ENCODE measurements at places on chromosomes 16 and 17.

- DNase-seq = peak; percentile 24
Measured at GRCh38 chr16:64311241-64311640, 810.6 kb downstream of the CDH11 start.

DNA sequence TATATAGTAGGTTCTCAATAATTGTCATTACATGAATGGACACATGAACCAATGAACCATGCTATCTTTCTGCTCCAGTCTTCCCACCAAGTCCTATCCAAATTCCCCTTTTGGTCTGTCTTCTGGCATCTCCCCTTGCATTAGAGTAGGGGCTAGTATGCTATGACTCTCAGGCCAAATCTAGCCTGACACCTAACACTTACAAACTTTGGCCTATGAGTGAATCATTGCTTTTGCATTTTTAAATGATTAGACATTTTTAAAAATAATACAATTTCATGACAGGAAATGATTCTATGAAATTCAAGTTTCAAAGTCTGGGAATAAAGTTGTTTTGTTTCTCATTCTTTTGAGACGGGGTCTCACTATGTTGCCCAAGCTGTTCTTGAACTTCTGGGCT is 102.5 kb upstream of the MAF start:
- peak; percentile 5 for DNase-seq

- no peak for DNase-seq
Measured at GRCh38 chr17:50668838-50669581, 34.3 kb downstream of the ABCC3 start.

DNA sequence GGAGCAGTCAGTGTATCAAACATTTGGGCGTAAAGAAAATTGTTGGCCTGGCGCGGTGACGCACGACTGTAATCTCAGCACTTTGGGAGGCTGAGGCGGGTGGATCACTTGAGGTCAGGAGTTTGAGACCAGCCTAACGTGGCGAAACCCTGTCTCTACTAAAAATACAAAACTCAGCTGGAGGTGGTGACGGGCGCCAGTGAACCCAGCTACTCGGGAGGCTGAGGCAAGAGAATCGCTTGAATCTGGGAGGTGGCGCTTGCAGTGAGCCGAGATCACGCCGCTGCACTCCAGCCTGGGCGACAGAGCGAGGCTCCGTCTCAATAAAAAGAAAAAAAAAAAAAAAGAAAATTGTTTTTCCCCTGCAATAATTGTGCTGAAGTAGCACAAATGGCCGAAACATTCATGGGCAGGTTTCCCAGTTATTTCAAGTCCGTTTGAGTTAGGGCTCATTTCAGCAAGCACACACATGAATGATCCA is 1.4 kb downstream of the GCSH start:
- DNase-seq = peak; percentile 22

DNA sequence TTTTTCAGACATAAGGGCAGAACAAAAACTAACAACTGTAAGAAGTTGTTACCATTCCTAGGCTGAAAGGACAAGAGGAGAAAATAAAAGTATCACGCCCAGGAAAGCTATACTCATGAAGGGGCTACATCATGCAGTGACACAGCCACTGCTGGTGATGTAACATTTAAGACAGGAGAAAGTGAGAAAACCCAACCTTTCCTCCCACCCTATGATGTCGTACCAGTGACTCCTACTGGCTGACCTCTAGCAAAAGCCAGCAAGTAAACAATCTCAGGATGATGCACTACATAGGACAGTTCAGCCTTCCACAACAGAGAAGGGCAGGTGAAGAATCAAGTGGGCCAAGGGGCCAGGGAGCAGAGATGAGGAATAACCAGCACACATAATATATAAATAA is 14.0 kb upstream of the OR1E2 start:
- DNase-seq = no peak

DNA sequence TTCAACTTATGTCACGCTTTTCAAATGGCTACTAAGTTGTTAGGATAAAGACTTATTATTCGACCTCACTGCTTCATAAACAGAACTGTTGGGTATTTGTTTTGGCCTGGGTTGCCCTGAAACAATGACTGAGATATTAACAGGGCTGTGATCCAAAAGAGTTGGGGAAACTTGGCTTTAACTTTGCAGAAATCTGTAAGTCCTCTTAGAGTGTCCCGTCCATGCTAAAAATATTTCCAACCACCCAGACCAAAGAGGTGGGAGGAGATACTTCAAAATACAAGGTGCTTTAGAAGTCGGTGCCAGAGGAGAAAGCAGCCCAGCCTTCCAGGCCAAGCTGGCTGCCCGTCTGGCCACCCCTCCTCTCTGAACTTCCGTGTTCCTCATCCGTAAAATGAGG is 16.1 kb upstream of the SPATA32 start:
- peak; percentile 73 for DNase-seq

DNA sequence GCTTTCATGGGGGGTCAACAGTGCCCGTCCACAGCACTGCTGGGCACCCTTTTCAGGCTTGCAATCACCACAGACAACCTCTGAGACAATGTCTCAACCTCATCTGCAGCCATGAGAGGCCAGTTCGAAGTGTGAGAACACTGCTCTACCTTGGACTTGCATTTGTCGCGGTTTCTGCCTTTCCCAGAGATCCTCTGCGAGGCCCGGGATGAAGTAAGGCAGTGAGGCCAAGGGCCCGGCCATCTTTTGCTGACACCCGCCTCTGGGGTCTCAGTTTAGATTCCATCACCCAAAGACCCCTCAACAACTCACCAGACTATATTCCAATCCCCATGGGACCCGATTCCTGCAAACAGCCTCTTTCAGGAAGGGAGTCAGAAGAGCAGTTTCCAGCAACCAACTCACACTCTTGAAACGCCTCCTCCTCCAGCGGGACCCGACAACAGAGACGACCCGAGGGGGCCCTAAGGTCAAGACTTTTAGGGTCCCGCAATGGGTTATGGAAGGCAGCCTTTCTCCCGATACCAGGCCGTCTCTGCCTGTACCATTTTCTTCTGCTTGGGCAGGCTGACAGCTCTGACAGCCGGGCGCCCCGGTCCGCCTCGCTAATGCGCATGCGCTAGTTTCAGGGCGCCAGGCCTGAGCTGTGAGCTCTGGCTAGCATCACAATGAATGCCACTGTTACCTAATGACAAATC is 576.0 kb downstream of the KCNJ18 start:
- no peak for DNase-seq

- peak; percentile 37 for DNase-seq
Measured at GRCh38 chr17:57293077-57293476, 36.8 kb downstream of the MSI2 start.

GRCh38 chr17:13131225-13131624 is 113.4 kb upstream of the ELAC2 start:
- no peak for DNase-seq

DNA sequence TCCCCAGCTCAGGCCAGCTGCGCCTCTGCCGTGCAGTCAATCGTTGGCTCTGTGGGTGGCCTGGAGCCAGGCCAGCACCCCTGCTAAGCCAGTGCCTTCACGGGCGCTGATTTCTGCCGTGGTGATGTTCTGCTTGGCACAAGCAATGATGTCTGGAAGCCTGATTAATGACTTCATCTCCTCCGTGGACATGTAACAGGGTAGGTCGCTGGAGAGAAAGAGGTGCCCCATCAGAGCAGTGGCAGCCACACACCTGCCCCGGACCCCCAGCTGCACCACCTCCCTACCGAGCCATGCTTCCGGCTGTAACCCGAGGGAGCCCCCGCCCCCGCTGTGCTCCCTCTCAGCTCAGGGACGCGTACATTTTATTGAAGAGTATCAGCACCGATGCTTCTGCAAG is 1.9 kb downstream of the ARL16 start:
- no peak for DNase-seq

- no peak for DNase-seq
Measured at GRCh38 chr16:66520406-66521170, 29.3 kb downstream of the TK2 start.

- DNase-seq = peak; percentile 57
Measured at GRCh38 chr17:16255481-16255921, 38.5 kb downstream of the PIGL start.

GRCh38 chr17:76260669-76261068 is 4.5 kb upstream of the UBALD2 start:
- no peak for DNase-seq

- DNase-seq = peak; percentile 74
Measured at GRCh38 chr16:47574091-47575054, 113.2 kb downstream of the PHKB start.

DNA sequence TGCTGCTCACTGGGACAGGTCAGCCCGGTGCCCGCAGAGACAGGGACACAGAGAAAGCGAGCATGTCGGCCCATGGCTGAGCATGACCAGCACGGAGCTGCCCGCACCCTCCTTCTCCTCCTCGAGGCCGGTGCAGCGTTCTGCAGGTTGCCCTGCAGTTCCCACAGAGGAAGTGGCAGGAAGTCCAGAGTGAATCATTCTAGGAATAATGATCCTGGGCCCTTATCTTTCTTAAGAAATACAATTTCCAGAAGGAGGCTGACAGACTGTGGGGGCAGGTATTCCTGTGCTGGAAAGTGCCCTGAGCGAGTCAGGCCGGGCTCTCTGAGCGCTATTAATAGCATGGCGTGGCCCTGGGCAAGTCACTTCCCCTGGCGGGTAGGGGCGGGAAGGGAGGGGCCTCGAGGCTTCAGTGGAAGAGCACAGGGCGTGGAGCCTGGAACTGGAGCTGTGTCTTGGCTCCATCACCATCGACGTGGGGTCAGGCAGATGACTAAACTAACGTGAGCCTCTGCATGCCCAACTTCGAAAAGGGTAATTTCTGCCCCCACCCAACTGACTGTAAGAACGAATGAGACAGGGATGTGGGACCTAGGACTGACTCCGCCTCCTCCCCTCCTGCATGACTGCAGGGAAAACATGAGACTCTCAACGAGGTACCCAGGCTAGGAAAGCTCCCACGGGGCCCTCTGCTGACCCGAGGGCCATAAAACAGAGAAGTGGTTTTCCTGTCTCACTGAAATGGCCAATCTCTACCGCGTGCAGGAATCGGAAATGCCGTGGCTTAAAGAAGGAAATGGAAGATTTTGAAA is 9.8 kb downstream of the TMEM204 start:
- peak; percentile 65 for DNase-seq

GRCh38 chr16:75566040-75566757 is at the start of gene GABARAPL2:
GABARAPL2 (plus strand) TSS chr16:75566379; CDS start chr16:75566487, 108 bp downstream.
- peak; percentile 79 for DNase-seq

- no peak for DNase-seq
Measured at GRCh38 chr16:85975451-85975981, 76.6 kb downstream of the IRF8 start.

DNA sequence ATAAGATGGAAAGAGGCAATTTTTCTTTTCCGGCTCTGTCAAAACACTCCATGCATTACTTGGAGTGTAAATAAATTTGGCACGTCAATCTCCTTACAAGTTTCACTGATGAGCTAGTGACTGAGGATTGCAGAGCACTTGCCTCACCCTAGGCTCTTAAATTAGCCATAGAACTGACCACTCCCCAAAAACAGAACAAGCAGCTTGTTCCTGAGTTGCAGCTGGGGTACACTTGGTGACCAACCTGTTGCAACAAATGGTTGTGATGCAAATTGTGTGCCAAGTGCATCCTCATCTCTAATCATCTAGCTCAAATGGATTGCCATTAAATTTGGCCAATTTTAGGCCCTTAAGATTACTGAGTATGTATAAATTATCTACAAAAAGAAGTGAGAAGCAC is 67.0 kb downstream of the CACNG1 start:
- no peak for DNase-seq

DNA sequence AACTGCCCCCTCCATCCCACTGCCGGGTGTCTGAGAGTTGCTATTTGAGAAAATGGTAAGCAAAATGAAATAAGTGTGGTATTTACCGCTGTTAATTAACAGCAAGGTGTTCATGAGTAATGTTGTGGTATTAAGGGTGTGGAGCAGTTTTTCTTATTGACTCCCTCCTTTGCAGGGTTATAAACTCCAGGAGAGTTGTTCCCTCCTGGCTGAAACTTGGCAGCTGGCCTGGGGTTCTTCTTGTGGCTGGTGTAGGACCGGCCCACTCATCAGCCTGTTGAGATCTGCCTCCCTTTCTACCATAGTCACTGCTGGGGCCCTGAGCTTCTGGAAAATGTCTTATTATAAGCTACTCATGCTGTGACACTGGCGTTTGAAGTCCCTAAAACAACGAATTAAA is 128.6 kb downstream of the SOX9 start:
- DNase-seq = no peak

DNA sequence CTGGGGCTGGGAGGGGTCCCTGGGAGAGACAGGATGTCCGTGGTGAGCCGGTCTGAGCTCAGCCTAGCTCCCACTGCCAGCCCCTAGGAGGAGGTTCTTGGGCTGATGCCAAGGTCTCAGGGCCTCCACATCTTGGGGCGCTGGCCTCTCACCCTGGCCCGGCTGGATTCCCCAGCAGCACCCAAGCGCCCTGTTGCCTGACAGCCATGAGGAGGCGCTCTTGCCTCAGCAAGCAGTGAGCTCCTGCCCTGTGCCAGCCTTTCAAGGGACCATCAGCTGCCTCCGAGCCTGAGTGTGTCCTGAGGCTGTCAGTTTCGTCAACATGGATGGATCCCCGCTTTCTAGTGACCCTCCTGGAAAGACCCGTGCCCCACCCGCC is 234.9 kb upstream of the CIBAR2 start:
- DNase-seq = no peak

DNA sequence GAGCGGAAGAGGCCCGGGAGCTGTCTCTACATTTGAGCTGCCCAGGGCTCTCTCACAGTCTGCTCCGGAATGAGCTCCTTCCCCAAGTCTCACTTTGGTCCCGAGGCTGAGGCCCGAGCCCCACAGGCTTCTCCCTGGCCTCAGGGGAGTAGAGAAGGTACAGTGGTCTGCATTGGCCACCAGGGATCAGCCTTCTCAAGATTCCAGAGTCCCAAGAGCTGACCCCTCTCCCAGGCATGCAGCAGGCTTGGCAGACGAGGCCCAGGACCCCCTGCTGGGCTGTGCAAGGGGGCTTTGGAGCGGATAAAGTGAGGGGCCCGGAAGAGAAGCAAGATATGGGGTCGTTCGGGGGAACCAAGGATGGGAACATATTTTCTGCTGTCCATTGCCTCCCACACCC is 3.1 kb downstream of the PRSS27 start:
- no peak for DNase-seq

GRCh38 chr17:69117855-69118784 is 23.6 kb downstream of the ABCA6 start:
- no peak for DNase-seq

- no peak for DNase-seq
Measured at GRCh38 chr16:9850817-9851216, 331.4 kb downstream of the GRIN2A start.

- no peak for DNase-seq
Measured at GRCh38 chr17:17159571-17159970, 46.6 kb downstream of the PLD6 start.

DNA sequence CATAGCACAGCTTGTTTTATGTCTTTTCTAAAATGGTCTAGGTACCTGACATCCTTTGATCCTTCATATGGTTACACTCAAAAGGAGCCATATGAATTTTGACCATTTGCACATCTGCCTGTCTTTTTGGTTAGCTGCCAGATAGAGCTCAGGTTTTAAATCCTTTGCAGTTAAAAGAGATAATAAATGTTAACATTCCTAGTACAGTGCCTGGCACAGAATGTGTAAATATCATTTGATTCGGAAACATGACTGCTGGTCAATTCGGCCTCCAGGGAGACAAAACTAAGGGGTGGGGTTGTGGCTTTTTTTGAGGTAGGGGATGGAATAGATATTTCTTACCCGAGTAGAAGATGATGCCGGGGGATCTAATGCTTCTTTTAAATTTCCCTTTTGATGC is 64.2 kb downstream of the FTO start:
- DNase-seq = no peak

GRCh38 chr17:62105357-62105756 is 40.3 kb upstream of the MED13 start:
- no peak for DNase-seq

Measured in astrocyte of the spinal cord (primary cell).